Caki2 (cell line): ENCODE measurements at places on chromosomes 16 and 17.
A peak's percentile ranks its signal among the peaks of the same experiment; 100 is the strongest.

DNA sequence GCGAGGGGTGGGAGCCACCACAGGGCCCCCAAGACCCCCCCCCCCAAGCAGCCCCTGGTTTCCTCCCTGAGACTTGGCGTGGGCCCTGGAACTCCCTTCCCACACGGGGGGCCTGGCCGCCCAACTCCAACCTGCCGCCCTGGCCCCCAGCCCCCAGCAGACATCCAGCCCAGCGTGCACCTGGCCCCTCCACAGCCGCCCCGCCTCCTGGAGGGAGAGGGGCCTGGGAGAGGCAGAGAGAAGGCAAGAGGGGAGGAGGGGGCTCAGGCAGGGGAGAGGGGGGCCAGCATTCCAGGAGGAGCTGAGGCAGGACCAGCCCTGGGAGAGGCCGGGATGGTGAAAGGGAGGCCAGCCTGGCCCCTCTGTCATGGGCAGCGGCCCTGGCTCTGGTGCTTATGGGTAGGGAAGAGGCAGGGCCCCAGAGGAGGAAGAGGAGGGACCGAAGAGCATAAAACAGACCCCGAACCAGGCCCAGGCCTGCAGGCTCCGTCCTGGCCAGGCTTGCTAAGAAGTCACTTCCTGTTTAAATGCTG, 16.7 kb downstream of the IL34 start:
- no peak for DNase-seq

- DNase-seq, result peak; percentile 30
Observed at GRCh38 chr16:85582229-85582991, 30.7 kb upstream of the GSE1 start.

GRCh38 chr16:69116906-69117305, 11.5 kb downstream of the HAS3 start:
- no peak for DNase-seq

DNA sequence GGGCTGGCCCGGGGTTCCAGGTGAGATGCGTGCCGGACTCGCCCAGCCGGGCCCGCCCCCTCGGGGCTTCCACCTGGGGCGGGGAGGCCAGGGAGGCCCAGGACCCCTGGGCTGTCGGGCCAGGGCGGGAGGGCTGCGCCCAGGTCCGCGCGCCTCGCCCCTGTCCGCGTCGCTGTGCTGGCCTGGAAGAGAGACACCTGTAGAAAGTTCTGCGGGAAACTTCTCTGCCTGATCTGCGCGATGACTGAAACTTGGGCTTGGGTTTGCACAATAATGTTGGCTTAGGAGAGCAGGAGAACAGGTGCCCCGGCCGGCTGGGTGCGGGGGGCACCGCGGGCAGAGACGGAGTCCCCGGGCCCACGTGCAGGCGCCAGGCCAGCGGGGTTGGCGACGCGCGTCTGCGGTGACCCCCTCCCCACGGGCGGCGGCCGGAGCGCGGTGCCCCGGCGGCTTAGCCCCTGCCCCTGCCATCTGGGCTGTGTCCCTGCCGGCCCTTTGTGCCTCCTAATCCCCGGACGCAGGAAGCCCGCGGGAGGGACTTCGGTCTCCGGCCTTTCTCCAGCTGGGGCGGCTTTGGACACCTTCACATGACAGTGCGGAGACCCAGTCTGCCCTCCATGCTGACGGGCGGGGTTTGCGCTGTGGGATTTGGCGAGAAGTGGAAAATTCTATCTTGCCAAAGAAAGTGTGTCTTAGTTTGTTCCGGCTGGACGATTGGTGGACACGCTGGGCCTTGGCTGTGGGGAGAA, 483 bp downstream of the LLGL2 start:
- DNase-seq, result no peak

- peak; percentile 53 for DNase-seq
Observed at GRCh38 chr16:27273670-27274423, 5.3 kb upstream of the NSMCE1 start.

DNA sequence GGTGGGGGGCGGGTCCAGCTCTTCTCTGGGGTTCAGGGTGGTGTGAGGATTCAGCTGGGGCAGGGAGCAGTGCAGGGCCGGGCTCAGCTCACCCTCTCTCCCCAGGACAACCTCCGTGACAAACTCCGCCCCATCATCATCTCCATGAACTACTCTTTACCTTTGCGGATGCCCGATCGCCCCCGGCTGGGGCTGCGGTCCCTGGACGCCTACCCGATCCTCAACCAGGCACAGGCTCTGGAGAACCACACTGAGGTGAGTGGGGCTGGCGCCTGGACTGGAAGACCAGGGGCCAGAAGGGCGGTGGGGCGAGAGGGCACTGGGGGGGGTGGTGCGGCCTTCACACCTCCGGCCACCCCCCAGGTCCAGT, 18.9 kb upstream of the PDK2 start:
- no peak for DNase-seq

- no peak for DNase-seq
Observed at GRCh38 chr17:58671969-58672368, 19.9 kb downstream of the TEX14 start.

GRCh38 chr16:7482596-7483290, 150.1 kb downstream of the RBFOX1 start:
- DNase-seq, result no peak

DNA sequence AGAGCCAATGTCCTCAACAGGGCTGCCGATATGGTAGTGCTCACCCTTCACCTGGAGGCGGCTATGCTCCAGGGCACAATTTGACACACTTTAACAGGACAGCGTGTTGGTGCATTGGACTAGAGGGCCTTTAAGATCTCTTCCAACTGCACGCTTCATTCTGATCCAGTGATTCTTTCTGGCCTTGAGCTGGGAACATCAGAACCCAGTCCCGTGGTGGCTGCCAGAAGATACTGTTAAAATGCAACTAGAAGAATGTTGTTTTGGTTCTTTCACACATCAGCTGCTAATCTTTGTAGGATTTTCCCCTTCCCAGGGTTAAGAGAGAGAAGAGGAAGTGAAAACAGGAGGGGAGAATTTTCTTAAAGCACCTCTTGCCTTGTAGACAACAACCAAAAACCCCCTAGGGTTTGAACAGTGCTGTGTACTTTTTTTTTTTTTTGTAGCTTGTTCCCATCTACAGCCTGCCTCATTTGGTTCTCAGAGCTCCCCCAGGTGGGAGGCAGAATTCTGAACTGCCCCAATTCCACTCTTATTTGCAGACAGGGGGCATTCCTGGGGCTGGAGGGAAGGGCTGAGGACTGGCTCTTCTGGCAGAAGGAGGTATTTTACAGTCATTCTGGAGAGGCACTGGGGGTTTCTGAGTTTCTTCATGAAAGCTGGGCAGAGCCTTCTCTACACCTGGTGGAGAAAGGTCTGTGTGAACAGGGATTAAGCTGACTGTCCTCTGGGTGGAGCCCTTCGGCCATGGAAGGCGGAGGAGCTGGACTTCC, 32.4 kb downstream of the SMARCE1 start:
- DNase-seq, result peak; percentile 48

GRCh38 chr17:78442648-78443218, 64.3 kb downstream of the PGS1 start:
- DNase-seq, result no peak

DNA sequence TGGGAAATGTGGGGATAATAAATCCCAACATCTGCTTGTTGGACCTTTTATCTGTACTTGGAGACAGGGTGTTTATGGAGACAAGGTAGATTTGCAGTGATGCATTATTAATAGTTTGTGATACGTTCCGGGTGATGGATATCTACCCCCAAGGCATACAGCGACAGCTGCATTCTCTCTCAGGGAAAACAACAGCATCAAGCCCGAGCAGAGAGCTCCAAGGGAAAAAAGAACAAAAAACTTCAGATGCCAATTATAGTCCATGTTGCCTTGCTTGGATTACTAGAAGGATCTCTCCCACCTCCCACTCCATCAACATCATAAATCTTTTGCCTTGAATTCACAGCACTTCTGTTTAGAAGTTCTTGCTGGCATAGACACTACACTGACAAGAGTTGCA, 187.5 kb upstream of the CDH11 start:
- no peak for DNase-seq

DNA sequence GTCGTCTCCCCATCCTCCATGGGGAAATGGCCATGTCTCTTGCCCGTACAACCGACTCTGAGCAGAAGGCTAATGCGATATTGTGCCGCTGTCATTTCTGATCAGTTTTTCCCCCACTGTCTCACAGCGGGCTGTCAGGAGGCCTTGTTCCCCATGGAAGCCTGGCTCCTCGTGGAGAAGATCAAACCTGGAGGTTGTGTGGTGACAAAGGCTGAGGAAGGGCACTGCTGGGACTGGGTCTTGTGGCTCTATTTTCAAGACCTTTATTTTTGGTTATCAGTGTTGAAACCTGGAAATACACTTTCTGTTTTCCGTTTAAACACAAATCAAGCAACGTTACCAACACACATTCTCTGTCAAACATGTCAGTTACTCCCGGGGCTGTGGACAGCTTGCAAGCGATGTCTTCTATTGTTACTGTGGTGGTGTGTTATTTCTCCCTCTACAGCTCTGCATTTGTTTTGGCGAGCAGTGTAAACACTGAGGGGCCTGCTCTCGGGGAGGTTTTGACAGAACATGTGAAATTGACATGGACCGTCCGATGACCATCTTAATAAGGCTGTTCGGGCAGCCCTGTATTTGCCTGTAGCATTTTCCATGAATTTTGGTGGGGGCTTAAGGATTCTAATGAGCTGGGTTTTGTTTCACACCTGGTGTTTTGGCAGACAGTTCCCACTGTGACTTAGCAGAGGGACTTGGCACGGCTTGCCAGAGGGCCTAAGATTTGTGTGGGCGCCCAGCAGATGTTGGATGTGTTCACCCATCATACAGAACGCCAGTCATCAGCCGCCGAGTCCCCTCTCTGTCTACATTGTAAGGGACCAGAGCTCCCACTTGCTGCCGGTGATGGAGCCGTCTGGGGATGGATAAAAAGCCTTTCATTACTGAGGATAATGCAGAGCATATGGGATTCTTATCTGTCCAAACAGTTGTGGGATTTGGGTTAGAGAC, 12.5 kb downstream of the RBFOX1 start:
- no peak for DNase-seq

DNA sequence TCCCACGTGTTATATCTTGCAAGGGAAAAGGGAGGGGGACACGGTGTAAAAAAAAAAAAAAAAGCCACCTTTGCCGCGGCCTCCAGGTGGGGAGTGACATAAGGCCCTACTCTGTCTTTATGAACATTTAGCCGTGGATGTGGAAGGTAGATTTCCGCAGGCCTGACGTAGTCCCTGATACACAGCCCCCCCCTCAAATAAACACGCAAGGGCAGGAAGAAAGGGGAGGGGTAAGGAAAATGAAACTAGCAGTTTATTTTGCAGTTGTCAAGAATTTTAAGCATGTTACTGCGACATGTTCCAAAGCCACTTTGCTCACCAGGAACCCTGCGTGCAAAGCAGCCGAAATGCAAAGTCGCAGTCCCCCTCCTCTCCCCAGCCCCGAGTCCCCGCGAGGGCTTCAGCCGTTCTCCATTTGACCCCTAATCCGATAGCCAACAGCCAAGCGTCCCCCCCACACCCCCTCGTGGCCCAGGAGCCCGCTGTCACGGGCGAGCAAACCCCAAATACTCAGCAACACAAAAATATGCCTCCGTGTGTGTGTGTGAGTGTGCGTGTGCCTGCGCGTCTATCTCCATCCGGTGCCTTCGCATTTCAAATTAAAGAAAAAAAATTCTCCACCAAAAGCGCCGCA, 1.2 kb downstream of the CBX4 start:
- DNase-seq, result peak; percentile 30

GRCh38 chr17:77494664-77495435, 354.1 kb downstream of the SEC14L1 start:
- peak; percentile 66 for DNase-seq

DNA sequence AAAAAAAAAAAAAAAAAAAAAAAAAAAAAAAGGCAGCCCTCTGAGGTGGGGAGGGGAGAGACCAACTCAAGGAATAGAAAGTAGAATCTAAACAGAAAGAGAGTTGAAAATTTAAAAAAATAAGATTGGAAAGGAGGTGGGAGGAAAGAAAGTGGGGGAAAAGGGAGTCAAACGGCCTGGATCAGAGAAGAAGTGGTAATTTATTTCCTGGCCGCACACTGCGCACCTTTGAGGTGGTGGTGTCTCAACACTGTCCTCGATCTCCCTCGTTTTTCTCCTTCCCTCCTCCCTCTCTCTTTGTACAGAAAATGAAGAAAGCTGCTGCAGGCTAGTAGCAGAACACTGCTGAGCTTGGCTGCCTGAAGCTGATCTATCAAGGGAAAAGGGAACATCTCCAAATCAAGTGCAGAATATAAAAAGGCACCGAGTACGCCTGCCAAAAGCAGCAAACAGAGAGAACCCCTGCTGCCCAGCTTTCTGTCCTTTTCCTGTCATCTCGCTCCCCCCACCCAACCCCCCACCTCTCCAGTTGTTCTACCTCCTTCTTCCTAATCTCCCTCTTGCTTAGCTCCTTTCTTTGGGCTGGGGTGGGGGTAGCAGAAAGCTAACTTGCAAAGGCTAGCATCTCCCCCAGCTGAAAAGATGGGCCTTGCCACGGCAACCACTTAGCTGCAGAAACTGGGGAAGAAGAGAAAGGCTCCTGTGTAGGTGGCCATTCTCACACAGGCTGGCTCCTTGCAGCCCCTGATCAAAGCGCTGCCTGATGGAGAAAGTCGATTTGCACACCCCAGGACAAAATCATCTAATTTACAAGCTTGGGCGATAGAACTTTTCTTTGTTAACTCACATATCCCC, 22.5 kb downstream of the AXIN2 start:
- no peak for DNase-seq

DNA sequence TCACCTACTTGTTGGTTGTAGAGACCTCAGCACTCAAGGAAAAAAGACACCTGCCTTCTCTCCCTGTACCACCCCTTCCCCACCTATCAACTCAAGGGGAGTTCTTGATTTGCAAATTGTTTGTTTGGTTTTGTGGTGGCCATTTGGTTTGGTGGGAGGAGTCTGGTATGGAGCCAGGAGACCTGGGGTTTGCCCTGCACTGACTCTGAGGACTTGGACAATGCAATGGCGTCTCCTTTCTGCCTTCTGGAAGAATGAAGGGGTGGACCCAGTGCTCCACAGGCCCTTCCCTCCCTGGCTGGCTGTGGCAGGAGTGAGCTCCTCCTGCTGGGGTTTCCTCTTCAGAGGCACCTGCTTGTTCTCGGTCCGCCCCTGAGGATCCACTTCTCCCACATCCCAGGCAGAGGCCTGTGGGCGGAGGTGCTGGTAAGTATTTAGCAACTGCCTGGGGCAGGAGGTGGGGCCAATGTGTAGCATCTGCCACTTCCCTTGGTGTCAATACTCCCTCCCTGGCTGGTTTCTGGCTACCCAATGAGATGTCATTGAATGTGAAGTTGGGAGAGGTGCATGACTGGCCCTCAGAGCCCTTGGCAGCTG, 164.5 kb downstream of the NTN1 start:
- no peak for DNase-seq

- DNase-seq, result no peak
Observed at GRCh38 chr17:74746922-74747321, 1.5 kb upstream of the NHERF1 start.

GRCh38 chr17:40515491-40516041, 14.1 kb upstream of the TNS4 start:
- no peak for DNase-seq

GRCh38 chr16:77541165-77541564, 106.3 kb upstream of the ADAMTS18 start:
- no peak for DNase-seq

GRCh38 chr17:36532435-36532975, 2.2 kb downstream of the MYO19 start:
- no peak for DNase-seq
